Stimulated activated CD4-positive, alpha-beta T cell treated with anti-CD3 and anti-CD28 coated beads, Interleukin-1b, Interleukin-23, amount 100 ng/mL, for 4 hours (primary cell): ENCODE measurements at places on chromosomes 7 and 10.

DNA sequence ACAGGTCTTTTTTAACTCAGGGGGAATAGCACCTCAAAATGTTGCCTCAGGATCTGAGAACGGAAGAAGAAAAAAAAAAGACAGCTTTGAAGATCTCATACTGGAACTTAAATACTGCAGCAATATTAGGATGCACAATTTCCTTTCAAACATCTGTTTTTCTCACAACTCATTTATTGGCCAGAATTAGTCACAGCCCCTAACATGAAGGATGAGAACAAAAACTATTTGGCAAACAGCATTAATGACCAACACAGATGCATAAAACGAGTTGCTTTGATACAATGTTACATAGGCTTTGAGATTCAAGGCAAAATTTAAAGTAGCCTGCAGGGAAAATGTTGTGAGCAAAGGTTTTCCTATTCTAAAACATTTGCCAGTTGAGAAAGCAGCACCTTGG lies 36.5 kb downstream of the JMJD1C start:
- no peak for DNase-seq

DNA sequence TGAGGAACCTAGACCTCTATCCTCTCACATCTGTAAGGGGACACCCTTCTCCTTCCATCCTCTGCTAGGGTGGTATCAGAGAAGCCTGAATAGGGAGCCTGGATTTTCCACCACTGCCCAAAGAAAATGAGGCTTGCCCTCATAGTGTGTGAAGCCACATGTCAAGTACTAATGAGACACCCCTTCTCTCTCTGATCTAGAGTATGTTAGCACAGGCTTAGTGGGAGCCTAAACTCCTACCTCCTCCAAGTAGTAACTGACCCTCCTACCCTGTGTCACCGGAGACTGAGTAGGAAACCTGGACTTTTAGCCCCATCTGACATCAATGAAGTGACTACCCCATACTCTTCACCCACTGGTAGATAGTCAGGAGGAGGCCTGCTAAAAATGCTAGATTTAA lies 65.6 kb downstream of the PHYHIPL start:
- DNase-seq = no peak

GRCh38 chr10:116719804-116720203 lies 22.6 kb downstream of the HSPA12A start:
- DNase-seq = no peak

DNA sequence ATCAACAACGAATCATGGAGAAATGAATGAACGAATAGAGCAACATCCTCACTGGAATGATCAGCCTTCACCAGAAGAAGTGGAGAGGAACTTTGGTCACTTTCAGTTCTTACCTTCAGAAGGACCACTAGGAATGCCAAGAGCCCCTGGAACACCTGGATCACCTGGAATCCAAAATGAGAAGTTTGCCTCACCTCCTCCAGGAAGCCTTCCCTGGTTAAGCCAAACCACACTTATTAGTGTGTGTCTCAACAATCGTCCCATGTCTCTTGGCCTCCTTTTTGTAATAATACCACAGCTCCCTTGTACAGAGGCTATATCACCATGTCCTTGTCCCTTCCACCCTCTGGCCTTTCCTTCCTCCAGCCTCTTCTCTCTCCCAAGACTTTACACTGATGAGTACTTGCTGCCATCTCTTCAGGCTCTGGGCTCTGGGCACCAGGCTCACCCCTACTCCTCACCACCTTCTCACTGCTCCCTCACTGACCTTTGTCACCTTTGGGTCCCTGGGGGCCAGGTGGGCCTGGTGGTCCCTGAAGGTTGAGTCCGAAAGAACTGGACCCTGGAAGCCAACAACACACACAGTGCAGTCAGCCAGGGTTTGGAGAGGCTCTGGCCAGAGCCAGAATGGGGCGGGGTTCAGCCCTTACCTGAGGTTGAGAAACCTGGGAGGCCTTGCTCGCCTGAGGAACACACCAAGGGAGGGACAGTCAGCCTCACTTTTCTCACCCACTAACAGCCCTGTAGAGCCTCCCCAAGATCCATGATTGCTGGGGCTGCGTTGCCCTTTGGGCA lies 46.5 kb downstream of the COL17A1 start:
- no peak for DNase-seq

GRCh38 chr10:77131214-77131613 lies 506.4 kb downstream of the KCNMA1 start:
- no peak for DNase-seq

DNA sequence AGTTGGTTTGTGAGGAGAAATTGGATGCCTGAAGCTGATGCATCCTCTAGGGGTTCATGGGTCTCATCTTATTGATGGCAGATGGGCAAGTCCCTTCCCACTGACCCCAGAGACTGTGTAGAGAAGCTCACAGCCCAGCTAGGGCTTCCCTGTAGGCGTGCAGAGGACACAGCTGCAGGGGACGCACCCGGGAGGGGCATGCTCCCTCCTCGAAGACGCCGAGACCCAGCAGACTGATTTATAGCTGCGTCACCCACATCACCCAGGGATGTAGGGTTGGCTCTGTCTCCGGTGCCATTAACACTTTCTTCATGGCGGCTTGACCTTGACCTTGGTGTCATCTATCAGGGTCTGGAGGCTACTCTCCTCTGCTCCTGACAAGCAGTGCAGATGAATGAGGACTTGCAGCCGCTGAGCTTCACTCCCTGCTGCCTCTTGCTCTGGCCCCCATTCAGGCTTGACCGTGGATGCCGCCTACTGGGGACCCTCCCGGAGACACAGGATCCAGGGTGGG lies 549.7 kb downstream of the TCERG1L start:
- no peak for DNase-seq

- no peak for DNase-seq
These were observed 280.4 kb downstream of the CELF2 start for GRCh38 chr10:11298116-11298515.

GRCh38 chr10:6140965-6141295 lies 52.1 kb downstream of the RBM17 start:
- DNase-seq = no peak

DNA sequence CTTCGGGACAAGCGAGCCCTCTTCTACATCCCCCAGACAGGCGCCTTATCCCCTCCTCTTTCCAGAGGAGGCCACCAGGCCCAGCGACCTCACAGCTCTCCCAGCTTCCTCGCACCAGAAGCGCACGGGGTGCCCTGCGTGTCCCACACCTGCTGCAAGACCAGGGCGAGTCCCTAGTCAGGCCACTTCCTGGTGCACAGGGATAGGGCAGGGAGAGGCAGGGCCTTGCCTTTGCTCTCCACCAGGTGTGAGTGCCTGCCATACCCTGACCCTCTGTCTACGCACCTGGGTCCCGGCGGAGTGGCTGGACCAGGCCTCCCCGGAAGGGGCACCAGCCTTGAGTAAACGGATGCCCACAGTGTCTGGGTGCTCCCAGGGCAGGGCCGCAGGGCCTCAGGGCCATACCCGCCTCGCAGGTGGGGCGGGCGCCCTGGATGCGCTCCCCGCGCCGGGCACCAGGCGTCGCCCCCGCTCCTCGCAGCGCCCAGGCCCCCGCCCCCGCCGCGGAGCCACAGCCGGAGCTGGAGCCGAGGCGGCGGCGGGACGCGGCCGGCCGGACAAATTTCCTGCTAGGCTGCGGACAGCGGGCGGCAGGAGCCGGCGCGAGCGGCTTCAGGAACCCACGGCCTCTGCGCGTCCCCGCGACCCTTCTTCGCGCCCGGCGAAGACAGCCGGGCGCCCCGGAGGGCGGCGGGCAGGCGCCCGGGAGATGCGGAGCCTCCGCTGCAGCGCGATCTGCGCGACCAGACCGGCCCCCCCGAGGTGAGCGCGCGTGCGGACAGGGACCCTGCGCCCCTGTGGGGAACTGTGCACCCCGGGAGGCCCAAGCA lies at the start of gene PTPRE:
Gene PTPRE, plus strand, starts transcription at position 556 of the 830 bp plus-strand sequence. CDS start 133,779 bp downstream, outside the sequence.
- peak; percentile 65 for DNase-seq

DNA sequence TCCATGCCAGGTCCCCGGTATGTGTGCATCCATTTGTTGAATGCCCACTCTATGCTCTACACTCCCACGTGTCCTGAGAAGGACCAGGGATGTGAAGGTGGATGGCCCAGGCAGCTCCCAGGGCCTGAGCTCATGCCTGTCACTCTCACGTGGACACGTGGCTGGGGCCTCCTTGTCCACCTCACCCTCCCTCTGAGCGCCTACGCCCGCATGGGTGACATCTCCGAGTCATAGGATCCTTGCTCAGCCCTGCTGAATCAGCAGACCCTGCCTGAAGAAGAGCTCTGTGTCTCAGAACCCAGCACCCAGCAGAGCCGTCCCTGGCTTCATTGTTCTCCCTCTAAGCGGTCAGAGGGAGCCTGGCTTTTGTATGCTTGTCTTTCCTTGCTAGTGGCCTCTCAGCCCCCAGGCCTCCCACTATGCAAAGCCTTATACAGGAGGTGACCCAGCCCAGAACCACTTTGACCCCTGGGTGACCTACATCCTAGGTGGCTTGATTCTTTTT lies 107.9 kb upstream of the PPIF start:
- no peak for DNase-seq

DNA sequence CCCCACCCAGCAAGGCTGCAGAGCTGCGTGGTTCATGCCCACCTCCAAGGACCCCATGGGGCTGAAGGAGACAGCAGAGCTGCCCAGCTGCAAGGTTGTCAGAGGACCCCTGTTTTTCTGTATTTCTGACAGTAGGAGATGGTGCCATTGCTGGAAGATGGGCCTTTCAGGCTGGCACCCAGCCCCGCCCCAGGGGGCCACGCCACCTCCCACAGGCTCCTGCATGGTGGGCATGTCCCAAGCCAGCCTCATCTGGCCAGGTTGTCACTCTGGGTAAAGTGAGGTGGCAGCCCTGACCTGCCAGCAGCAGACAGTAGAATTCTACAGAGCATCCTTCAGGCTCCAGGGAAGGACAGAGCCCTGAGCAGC lies 75.5 kb upstream of the RET start:
- DNase-seq = no peak

DNA sequence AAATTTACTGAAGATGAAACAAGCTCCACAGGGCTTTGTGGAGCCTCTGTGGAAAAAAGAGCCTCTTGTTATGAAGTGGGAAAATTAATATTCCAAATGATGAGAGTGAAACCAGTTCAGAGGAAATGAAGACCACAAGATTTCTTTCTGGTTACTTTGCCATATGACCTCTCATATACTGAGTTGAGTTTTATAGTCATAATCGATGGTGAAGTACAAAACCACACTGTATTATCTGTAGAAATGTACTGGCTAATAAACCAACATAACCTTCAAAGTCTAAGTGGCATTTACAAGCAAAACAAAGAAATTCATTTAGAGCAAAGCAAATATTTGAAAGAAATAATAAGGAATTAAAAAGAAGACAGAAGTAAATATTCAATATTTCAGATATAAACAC lies 662.6 kb upstream of the ZWINT start:
- DNase-seq = no peak

- DNase-seq = no peak
These were observed 20.3 kb downstream of the TTYH3 start for GRCh38 chr7:2651847-2652735.

- no peak for DNase-seq
These were observed 81.6 kb downstream of the TES start for GRCh38 chr7:116291937-116292336.

GRCh38 chr7:106610996-106611886 lies 49.7 kb downstream of the CCDC71L start:
- DNase-seq = no peak

- DNase-seq = no peak
These were observed 1.4 kb downstream of the SFR1 start for GRCh38 chr10:104123397-104123796.

DNA sequence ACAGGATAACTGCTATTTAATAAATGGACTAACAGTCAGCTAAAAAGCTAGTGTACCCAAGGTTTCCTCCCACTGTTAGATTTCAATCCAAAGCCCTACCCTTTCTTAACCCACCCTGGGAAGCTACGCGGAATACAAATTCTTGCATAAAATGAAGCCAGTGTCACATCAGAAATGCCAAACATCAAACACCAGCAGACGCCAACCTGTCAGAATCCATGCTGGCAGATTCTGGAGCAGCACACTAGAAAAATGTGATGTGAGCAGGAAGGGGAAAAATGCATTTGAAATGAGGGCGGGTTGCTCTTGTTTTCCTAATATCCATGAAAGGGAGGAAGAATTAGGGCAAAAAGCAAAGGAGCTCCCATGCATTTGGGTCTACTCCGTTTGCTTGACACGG lies 16.1 kb upstream of the JCAD start:
- no peak for DNase-seq

GRCh38 chr7:104906032-104906431 lies 108.0 kb upstream of the KMT2E start:
- DNase-seq = no peak

DNA sequence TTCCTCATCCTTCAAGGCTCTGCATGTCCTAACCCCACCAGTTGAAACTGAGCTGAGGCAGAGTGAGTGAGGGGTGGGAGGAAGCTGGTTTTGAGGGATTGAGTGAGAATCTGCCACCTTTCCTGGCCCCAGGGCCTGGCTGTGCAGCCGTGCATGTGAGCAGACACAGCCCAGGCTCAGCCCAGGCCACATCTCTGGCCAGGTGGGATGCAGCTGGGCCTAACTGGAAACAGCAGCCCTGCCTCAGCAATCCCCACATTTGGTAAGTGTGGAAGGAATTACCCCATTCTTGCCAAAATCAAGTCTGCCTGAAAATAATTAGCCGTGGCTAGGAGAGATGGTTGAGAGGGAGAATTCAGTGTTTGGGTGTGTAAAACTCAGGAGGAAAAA lies 116.6 kb downstream of the NEURL1 start:
- DNase-seq = no peak

DNA sequence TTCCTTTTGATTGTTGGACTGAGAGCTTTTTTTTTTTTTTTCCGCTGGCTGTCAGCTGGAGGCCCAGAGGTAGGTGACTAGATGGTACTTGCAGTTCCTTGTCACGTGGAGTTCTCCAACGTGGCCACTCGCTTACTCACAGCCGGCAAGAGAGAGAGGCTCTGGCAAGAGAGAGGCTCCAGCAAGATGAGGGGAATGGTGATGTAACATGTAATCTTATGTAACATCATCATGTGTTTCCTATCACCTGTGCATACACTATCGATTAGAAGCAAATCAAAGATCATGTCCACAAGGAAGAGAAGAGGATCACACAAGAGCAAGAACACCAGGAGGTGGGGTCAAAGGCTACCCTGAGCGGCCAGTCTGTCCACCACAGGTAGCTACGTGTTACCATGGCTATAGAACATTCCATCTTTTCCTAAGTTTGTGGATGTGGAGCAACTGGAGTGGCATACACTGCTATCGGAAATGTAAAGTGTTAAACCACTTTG lies 4.0 kb upstream of the BORCS7 start:
- DNase-seq = no peak

- no peak for DNase-seq
These were observed 30.1 kb downstream of the BTBD16 start for GRCh38 chr10:122301055-122301810.

GRCh38 chr10:29327746-29328102 lies 38.9 kb downstream of the LYZL1 start:
- no peak for DNase-seq

GRCh38 chr7:114916261-114916892 lies 5.5 kb upstream of the MDFIC start:
- peak; percentile 23 for DNase-seq

- no peak for DNase-seq
These were observed 31.9 kb downstream of the ARL4A start for GRCh38 chr7:12719141-12719919.

GRCh38 chr10:70052462-70053217 lies at the start of gene MACROH2A2:
MACROH2A2 (plus strand) TSS chr10:70052846; CDS start chr10:70075659, 22,813 bp downstream.
- no peak for DNase-seq

GRCh38 chr10:95291365-95292039 lies 699 bp upstream of the PDLIM1 start:
- no peak for DNase-seq
